Activated CD4-positive, alpha-beta T cell treated with anti-CD3 and anti-CD28 coated beads, Interleukin-2, amount 50 U/mL, for 4 hours (primary cell): ENCODE measurements at places on chromosomes 6 and 20.
A peak's percentile ranks its signal among the peaks of the same experiment; 100 is the strongest.

GRCh38 chr6:35188886-35189285 is 24.9 kb upstream of the SCUBE3 start:
- no peak for DNase-seq

GRCh38 chr6:144606083-144606482 is 320.9 kb downstream of the UTRN start:
- no peak for DNase-seq

- DNase-seq: no peak
These were observed 27.8 kb upstream of the F13A1 start for GRCh38 chr6:6348256-6348655.

- no peak for DNase-seq
These were observed 189.9 kb downstream of the CENPW start for GRCh38 chr6:126529637-126530362.

GRCh38 chr6:109397020-109397419 is 14.8 kb upstream of the CD164 start:
- DNase-seq: no peak

DNA sequence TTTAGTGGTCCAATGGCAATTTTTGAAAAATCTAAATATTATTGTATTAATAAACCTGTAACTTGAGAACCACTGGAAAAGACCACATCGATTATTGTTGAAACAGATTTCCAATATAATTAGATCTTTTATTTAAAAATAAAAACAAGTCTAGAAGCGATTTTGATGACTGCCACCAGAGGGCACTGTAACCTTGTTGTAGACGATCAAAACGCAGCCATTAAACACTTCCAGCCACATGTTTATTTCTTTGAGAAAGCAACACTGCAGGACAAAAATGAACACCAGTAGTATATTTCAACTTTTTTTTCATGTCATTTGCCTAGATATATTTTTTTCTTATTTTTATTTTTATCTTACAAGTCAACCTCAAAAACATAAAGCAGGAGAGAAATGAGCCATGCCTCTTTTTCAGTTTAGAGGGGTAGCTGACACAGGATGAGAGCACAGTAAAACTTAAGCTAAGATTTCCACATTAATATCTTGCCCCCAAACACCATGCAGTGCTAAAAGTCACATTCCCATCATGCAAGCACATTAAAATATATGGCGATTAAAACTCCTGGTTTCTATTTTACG is 115.4 kb downstream of the OPRM1 start:
- DNase-seq: peak; percentile 61

DNA sequence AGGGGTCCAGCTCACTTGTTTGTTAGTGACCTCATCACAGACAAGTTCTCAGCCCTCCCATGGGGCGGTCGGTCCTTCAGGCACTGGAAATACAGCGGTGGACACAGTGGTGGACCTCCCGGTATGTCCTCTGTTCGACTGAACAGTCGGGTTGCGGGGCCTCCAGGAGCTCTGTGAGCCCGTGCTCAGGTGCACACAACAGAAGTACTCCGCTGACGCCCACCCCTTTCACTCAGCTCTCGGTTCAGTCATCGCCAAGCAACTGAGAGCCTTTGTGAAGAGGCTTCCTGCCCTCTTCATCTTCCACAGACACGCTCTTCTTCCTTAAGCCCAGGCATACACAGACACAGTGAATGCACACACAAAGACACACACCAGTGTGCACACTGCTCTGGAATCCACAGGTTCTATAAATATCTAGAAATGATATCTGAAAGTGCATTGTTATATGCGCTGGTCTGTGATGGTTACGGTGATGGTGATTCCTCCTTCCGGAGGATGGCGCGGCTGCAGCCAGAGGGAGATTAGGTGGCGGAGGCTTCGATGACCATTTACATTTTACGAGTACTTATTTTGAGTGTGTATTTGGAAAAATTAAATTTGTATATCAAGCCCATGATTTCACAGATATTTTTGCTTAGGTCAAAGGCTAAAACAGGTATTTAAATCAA is 46.8 kb upstream of the BHLHE23 start:
- no peak for DNase-seq

DNA sequence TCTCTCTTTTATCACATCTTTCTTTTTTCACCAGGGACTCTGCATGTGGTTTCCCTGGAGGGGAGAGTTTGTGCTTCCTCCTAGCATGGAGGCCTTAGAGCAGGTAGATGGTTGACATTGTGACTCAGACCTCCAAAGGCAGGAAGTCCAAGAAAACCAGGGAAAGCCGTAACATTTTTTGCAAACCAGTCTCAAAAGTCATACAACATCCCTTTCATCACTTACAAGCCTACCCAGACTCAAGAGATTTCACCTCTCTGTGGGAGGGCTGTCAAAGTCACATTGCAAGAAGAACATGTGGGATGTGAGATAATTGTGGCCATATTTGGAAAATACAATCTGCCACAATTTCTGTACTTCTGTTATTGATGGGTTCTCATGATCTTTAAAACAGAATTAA is 46.2 kb downstream of the SNRNP48 start:
- DNase-seq: no peak

DNA sequence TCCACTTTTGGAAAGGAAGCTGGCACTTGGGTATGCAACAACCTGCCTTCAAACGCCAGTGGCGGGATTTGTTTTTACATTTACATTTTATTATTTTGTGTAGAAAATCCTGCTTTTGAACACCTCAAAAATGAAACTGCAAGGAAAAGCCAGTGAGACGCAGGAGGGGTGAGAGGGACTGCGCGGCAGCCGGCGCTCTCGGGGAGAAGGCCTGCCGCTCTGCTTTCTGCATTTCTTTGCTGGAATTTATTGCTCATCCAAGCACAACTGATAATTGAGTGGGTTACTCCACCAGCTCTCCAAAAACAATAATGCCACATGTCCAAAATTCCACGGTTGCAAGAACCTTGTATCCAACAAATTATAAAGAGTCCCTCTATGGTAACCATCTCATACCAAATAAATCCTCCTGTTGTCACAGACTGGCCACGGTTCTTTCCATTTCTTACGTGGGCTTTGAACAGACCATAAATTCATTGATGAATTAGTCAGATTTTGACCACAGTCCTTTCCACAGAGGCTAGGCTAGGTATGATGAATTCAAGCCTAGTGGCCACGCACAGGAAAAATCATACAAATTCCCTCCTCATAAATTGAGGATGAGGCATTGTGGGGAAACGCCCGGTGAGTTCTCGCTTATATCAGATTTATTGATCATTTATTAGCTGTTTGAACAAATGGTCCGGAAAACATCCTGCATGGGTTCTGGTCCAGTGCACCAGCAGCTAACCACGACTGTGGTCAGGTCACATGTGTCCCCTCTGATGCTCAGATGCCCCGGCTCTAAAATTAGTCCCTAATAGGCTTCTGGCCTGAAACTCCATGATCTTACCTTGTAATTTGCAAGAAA is 31.6 kb upstream of the FOXC1 start:
- no peak for DNase-seq

DNA sequence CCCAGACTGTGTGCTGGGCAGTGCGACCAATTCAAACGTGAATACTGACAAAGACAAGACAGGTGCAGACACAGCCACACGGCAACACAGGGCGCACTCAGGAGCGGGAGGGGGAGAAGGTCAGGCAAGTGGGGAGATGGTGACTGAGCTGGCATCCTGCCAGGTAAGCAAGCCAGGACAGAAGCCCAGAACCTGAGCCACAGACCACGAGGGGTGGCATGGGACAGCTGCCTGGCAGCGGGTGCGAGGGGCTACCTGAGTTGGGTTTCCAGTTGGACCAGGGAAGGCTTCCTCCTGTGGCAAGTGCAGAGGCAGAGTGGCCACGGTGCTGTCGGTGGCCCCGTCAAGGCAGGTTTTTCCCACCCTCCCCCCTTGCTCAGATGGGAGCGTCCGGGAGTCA is 215.2 kb upstream of the ARID1B start:
- DNase-seq: no peak

DNA sequence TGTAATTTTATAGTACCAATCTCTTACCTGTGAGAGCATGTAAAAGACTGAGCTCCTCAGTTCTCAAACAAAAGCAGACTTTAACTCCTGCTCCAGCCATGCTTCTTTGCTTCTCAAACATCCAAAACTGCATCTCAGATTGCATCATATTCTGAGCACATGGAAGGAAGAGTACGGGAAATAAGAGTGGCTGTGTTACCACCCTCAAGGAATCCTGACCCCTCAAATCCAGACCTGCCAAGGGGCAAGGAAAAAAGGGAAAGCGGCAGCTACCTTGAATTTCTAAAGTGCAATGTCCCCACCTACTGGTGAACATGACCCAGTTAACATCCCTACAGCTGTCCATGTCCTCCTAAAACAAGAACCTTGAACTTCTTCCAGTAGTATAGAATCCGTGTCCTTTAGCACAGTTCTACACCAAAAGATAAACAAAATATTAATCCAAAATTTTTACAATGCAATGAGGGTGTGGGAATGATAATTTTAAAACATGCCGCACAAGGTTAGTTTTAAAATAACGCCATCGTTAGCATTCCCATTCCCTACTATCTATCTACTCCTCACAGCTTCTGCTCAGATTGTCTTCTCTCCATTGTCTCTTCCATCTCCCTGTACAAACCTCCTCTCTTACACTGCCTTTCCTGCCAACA is 34.1 kb upstream of the HLA-DQB1 start:
- DNase-seq: no peak

DNA sequence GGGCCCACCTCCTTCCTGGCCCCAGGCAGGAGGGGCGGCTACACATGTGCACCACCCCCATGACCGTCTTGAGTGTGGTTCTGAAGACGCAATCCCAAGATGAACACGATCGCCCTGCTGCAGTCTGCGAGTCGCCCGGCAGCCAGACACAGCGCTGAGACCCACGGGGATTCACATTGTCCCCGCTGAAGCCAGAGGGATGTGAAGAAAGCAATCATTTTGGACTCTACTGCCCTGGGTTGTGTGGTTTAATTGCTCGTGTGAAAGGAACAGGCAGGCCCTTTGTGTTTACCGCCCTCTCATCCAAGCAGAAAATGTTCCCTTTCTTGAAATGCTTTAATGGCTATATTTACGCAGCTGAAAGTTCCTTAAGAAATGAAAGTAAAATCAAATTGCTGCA is 279.5 kb downstream of the TAF4 start:
- no peak for DNase-seq

DNA sequence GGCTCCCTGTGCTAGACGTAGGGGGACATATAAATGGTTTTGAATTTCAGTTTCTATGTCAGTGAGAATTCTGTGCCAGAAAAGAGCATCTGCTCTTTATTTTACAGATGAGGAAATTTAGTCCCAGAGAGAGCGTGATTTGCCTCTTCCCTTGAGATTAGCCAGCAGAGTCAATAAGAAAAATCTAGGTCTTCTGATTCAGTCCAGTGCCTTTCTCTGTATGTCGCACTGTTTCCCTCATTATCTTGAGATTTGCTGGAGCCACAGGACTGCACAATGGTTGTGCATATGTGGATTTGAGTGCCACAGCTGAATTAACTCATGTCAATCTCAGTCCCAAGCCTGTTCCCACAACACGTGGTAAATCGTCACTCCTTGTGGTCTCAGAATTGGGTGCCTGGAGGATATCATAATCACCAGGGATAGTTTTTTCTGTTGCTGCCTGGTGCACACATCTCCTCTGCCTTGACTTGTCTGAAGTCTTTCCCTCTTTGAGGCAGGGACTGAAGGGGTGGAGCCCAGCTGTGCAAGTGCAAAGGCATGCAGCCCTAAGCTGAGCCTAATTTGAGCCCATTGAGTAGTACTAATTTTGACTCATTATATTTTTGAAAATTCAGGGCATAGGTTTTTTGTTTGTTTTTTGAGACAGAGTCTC is 276.7 kb downstream of the SOX4 start:
- no peak for DNase-seq

DNA sequence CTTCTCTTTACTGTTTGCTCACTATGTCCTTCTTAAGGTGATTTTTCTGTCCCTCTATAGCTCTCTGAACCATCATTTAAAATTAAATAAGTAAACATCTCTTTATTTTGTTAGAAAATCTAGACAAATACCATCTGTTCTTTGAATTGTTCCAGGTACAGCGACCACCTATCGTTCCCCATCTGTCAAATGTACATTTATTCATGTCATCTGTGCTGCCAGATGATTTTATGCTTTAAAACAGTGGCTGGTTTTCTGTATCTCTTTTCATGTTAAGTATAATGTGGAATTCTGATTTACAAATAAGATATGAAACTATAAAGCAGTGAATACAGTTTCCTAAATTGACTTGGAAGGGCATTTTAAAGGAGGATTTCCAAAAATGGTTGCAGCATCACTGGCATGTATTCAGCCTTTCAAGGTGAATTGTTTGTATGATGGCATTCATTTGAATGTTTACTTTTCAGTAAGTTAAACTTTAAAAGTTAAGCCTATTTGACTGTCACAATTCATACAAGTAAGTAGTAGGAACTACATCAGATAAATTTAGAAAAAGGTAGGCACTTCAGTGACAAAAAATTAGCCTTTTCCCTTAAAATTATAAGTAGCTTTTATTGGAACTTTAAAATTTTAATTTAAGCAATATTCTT is 92.6 kb upstream of the CLVS2 start:
- no peak for DNase-seq

GRCh38 chr20:47113362-47114109 is 218.9 kb downstream of the EYA2 start:
- no peak for DNase-seq

DNA sequence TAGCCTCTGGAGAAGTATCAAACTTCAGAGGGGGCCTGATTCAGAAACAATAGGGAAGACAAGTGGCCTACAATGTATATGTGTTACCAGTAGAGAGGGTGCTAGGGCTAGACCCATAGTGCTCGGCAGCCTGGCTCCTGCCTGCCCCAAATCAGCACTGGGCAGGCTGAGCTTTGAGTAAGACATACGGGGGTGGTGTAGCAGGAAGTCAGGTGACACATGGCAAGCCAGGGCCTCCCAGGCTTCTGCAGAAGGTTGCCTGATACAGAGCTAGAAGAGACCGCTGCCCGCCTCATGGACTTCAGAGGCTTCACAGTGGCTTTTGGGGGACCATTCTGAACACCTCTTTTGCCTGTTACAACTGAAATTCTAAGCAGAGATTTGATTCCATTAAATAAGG is 43.4 kb downstream of the RALY start:
- DNase-seq: peak; percentile 49

- DNase-seq: no peak
These were observed 159.9 kb upstream of the TNFAIP3 start for GRCh38 chr6:137707038-137707589.

GRCh38 chr6:169709293-169709692 is 7.4 kb downstream of the C6orf120 start:
- DNase-seq: no peak
